ENCODE measurements at places on chromosomes 11 and 22. TPM values are rescaled to one million over a fixed set of nuclear protein-coding genes. Genes with fewer than 3 reads are reported as not detected.

DNA sequence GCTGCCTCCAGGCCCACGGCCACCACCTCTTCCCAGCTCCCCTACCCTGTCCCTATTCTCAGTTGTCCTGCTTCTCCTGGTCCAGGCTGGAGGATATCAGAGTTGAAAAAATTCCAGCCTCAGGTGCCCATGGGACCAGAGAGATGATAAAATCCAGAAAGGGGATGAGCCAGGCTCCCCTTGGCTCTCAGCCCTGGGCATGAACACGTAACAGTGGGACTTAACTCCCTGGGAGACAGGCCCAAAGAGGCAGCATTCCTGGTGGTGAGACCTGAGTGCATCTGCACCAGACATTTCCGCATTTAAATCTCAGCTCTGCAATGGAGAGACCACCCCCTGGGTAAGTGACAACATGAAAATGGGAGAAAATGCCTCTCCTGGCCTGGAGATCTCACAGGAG lies 10.4 kb upstream of the SLC39A13 start:
- DNase-seq = no peak

GRCh38 chr11:64734811-64735724 lies 8.9 kb downstream of the RASGRP2 start:
- no peak for DNase-seq

DNA sequence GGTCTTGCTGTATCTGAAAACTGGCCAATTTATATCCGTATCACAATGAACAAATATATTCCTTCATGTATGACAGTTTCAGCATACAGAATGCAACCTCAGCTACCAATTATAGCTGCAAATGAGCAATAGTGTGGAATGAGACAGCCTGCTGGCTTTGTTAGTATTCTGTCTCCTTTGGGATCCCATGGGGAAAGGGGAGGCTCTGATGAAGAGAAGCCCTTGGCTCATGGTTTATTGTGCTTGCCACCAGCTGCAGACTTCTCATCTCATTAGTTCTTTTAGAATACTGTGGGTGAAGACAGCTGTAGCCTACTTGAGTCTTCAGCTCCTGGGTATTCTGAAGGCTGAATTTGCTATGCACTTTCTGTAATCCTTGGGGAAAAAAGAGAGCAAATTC lies 42.4 kb downstream of the PITPNB start:
- DNase-seq = no peak

DNA sequence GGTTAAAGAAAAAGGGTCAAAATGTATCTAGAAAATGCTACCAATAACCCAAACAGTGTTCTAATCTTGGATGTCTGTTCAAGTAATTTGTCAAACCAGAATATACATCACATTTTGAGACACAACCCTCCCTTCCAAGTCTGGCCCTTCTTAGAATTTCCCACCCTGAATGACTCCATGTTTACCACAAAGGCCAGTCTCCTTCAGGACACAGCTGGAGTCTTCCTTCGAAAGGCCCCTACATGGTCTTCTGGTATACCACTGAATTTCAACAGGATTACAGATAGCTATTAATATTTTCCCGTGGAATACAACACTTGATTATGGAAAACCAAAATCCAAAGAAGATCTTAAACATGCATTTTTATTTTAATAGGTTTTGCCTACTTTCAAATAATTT lies 10.2 kb downstream of the CCDC34 start:
- DNase-seq = no peak

- DNase-seq = no peak
These were observed 22.9 kb upstream of the ABTB2 start for GRCh38 chr11:34380696-34381095.

GRCh38 chr11:95451261-95451660 lies 220.3 kb upstream of the SESN3 start:
- no peak for DNase-seq

- no peak for DNase-seq
These were observed 3.3 kb upstream of the BEST1 start for GRCh38 chr11:61946894-61947293.

DNA sequence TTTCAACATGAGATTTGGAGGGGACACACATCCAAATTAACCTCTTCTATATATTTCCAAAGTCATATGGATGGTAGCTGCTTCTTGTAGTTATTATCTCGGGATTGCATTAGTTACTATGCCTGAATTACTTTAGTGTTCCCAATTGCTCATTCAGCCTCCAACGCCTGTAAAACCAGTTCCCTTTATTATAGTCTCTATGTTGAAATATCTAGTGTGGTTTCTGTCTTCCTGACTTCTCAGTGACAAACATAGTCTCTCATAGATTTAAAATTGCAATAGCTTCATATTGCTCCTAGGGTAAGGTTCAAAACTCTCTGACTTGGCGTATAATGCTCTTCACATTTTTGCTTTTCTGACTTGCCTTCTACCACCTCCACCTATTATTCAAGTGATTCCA lies 366.4 kb downstream of the CASP12 start:
- DNase-seq = no peak

- no peak for DNase-seq
These were observed 31.0 kb downstream of the DSCAML1 start for GRCh38 chr11:117766026-117766425.

DNA sequence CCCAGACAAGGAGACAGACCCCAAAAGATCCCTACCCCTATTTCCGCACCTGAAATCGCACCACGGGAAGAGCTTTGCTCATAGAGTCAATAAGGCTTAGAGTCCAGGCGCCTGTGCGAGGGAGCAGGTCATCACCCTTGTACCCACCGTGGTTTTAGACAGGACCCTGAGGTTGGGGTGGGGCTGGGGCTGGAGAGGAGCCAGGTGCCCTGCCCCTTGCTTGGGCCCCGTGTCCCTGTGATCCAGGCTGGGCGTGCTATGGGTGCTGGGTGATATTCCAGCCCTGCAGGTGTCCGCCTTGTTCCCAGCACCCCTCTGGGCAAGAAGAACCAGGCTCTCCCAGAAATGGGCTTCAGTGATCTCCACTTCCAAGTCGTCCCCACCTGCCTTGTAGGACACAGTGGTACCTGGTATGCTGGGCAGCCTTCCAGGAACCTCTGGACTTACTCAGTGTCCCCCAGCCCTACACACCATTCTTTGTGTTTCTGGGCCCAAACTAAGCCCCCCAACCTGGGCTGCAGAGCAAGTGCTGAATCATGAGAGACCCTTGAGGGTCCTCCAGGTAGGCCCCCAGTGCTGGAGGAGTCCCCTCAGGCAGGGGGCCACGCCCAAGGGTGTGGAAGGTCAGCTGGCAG lies 4.5 kb downstream of the CD81 start:
- no peak for DNase-seq

- DNase-seq = no peak
These were observed 133.0 kb downstream of the PLEKHA7 start for GRCh38 chr11:16881074-16881709.

DNA sequence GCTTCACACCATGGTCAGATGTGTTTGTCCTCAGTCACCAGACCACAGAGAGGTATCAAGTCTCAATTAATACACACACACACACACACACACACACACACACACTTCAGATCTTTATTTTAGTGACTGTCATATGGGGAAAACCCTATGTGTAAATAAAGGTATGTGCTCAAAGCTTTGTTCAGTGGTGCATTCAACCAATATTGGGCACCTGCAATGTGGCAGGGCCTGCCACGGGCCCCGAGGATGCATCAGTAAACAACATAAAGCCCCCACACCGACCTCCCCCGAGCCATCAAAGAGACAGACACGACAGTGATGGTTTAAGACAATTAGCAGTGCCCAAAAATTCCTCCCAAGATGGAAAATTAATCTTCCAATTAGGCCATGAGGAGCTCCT lies 51.6 kb downstream of the SHANK2 start:
- DNase-seq = no peak

Gene CNTF
- total RNA-seq = 2.4 TPM

Gene APOBEC3B
- 2.4 TPM for total RNA-seq

Gene CD44
- total RNA-seq = 732 TPM

Gene TSPAN32
- 185 TPM for total RNA-seq

Gene OR4A16
- total RNA-seq = not detected

Gene UPK3A
- total RNA-seq = not detected

Gene PHOX2A
- not detected for total RNA-seq

Gene OR6M1
- not detected for total RNA-seq

Gene GALNT18
- not detected for total RNA-seq

Gene BLID
- total RNA-seq = not detected

Gene SCYL1
- 67.4 TPM for total RNA-seq
